ENCODE measurements at places on chromosomes 11 and 22. TPM values are rescaled to one million over a fixed set of nuclear protein-coding genes. Genes with fewer than 3 reads are reported as not detected.

DNA sequence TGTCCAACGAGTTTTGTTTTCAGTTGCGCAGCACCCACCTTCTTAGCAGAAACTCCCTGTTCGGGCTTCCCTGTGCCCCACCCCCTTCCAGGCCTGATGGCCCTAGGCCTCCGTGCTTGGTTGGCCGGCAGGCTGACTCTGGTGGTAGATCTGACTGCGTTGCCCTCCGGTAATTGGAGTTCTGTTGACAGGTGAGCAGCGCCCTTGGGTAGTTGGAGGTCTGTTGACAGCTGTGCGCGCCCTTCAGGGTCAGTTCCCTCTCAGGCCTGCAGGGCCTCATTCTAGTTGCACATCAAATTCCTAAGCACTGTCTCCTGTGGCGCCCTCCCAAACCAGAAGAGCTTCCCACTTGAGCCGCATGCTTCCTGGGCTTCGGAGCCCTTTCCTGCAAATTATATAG, 776 bp downstream of the DGCR6 start:
- DNase-seq = no peak
- H3K4me3 ChIP-seq = no peak overlapping the region
- H3K27ac ChIP-seq = no peak overlapping the region
- no peaks in the 10 kb centered on the region for H3K4me1 ChIP-seq
- no peaks in the 10 kb centered on the region for H3K27me3 ChIP-seq

DNA sequence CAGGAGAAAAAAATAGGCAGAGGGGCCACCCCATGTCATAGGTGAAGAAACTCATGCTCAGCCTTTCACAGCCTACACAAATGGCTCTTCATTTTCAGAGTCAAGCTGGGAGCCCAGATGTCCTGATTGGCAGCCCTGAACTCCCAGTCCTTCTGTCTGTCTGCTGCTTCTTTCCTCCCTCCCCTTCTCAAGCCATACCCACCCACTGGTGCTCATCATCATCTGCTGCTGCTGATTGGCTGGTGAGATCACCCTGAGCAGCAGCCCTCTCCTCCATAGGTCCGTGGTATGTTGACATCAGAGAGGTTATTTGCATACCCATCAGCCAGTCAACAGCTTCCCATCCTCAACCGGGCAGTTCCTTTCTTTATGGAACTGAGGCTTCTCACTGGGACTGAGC, 46.1 kb upstream of the PRDM11 start:
- H3K27me3 ChIP-seq = peaks cover 59% of the 10 kb centered on the region
- no peaks in the 10 kb centered on the region for H3K36me3 ChIP-seq
- H3K4me1 ChIP-seq = no peaks in the 10 kb centered on the region

- H3K27ac ChIP-seq = no peak overlapping the region
- H3K36me3 ChIP-seq = peaks cover 10% of the 10 kb centered on the region
- no peak for DNase-seq
- H3K4me3 ChIP-seq = no peak overlapping the region
Measured at GRCh38 chr22:35984183-35985175, 44.1 kb downstream of the RBFOX2 start.

GRCh38 chr11:45142241-45143055, 4.0 kb upstream of the PRDM11 start:
- H3K27me3 ChIP-seq = peaks cover 77% of the 10 kb centered on the region
- H3K27ac ChIP-seq = no peak overlapping the region
- DNase-seq = peak; percentile 30
- H3K4me1 ChIP-seq = peaks cover 7% of the 10 kb centered on the region
- H3K4me3 ChIP-seq = no peak overlapping the region
- no peaks in the 10 kb centered on the region for H3K36me3 ChIP-seq

GRCh38 chr11:35507688-35508087, 17.7 kb downstream of the PAMR1 start:
- no peaks in the 10 kb centered on the region for H3K27me3 ChIP-seq
- H3K4me3 ChIP-seq = no peak overlapping the region
- no peak for DNase-seq
- no peak overlapping the region for H3K27ac ChIP-seq
- H3K36me3 ChIP-seq = peaks cover 35% of the 10 kb centered on the region

DNA sequence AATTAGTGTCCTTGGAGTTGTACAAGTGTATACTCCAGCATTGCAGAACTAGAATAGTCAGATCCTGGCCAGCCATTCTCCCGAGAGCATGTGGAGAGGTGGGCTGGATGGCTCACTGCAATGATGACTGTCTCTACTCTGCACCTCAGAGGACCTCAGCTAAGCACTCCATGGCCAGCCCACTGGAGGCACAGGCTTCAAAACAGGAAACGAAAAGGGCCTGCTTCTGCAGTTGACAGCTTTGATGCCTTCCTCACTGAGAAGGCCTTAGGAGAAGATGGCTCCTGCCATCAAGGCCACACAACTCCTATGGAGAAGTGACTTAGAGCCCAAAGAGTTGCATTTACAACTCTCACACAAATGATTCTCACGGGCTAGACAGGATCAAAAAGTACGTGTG, 9.1 kb downstream of the POLD4 start:
- H3K4me1 ChIP-seq = peaks cover 2% of the 10 kb centered on the region
- H3K27me3 ChIP-seq = no peaks in the 10 kb centered on the region
- H3K36me3 ChIP-seq = peaks cover 1% of the 10 kb centered on the region

DNA sequence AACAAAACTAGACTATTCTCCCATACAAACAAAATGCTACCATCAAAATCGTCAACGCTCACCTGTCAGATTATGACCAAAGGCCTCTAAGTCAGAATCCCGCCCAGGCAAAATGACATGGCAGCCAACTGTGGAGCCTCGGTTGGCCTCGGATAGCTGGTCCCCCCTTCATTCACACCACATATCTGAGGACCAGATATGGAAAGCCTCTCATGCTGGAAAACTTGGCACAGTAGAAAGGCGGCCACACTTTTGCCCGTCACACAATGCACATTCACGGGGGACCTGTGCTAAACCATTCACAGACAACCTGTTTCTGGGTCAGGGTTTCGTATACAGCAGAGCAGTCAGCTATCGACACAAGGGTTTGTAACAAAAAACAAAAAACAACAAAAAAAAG, 11.2 kb downstream of the MAPK1 start:
- no peak overlapping the region for H3K27ac ChIP-seq
- H3K36me3 ChIP-seq = peaks cover 9% of the 10 kb centered on the region
- DNase-seq = no peak
- H3K4me1 ChIP-seq = peaks cover 31% of the 10 kb centered on the region
- H3K4me3 ChIP-seq = no peak overlapping the region
- H3K27me3 ChIP-seq = no peaks in the 10 kb centered on the region

OR52H1 gene
- total RNA-seq = 1.6 TPM

OMP gene
- total RNA-seq = 1.5 TPM

OR5T1 gene
- total RNA-seq = not detected
